ENCODE measurements at places on chromosomes 5 and 9. TPM values are rescaled to one million over a fixed set of nuclear protein-coding genes. Genes with fewer than 3 reads are reported as not detected.

AIF1L gene
- total RNA-seq, result 16.3 TPM

DNA sequence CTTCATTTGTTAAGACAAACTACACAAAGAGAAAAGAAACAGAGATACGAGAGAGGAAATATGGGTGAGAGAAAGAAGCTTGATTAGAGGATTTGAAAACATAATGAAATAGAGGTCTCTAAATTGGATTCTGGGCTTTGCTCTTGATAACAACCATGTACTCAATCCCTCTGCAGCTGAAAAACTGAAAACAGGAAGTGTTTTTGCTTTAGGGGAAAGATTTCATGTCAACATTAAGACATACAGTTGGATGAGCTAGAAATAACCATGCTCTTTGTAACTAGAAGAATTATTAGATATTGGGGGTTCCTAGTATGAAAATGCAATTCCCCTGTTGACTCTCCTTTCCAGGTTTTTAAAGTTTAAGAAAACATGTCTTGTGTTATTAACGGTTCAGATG lies 21.9 kb downstream of the CRHBP start:
- H3K36me3 ChIP-seq, result no peaks in the 10 kb centered on the region
- H3K27me3 ChIP-seq, result peaks cover 2% of the 10 kb centered on the region
- DNase-seq, result no peak
- H3K4me3 ChIP-seq, result no peak overlapping the region

DNA sequence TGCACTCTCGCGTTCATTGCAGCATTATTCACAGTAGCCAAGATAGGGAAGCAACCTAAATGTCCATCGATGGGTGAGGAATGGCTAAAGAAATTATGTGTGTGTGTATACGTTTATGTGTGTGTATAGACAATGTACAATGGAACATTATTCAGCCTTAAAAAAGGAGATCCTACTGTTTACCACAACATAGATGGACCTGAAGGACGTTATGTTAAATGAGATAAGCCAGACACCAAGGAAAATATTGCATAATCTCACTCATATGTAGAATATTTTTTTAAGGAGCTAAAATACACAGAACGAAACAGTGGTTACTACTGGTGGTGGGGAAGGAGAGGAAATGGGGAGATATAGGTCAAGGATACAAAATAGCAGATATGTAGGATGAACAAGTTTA lies 2.4 kb downstream of the KIF2A start:
- peak overlapping the region; percentile 96 for H3K4me3 ChIP-seq
- H3K27ac ChIP-seq, result no peak overlapping the region
- peaks cover 21% of the 10 kb centered on the region for H3K4me1 ChIP-seq
- no peak for DNase-seq
- peaks cover 4% of the 10 kb centered on the region for H3K36me3 ChIP-seq
- H3K27me3 ChIP-seq, result peaks cover 9% of the 10 kb centered on the region

DNA sequence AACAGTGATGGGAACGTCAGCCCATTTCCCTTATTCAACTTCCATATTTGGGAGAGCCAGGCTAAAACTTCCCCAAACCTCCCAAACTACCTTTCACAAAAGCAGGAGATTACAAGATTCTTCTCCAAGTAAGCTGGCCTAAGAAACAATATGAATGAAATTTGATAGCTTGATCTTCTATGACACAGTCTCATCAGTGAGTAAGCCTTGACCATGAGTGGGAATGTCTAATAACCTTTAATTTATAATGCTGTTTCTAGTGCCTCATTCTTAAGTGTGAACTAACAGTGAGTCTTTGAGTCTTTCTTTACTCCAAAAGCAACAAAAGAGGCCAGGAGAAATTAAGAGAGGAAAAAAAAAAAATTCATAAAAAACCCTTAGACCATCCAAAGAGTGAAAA lies 1379.9 kb downstream of the EFNA5 start:
- no peaks in the 10 kb centered on the region for H3K36me3 ChIP-seq
- no peak overlapping the region for H3K27ac ChIP-seq
- no peak overlapping the region for H3K4me3 ChIP-seq
- DNase-seq, result no peak
- H3K27me3 ChIP-seq, result no peaks in the 10 kb centered on the region

- H3K27me3 ChIP-seq, result no peaks in the 10 kb centered on the region
- no peaks in the 10 kb centered on the region for H3K4me1 ChIP-seq
- DNase-seq, result no peak
Observed at GRCh38 chr5:168737066-168737465, 157.9 kb upstream of the PANK3 start.

DNA sequence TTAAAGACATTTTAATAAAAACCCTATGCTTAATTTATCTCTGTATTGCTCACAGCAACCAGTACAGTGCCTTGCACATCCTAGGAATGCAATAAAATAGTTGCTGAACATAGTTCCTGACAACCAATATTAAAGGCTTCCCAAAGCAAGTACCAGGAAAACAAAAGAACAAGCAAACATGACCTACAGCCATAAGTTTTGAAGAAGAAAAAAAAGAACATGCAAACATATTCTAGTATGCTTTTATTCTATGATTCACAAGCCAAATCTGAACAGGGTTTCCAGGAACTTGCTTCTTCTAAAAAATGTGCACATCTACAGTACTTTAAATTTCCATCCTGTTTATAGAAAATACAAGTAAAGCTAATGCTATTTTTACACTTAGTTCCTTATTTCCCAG lies 4.5 kb downstream of the CEMIP2 start:
- peaks cover 4% of the 10 kb centered on the region for H3K36me3 ChIP-seq
- no peak overlapping the region for H3K4me3 ChIP-seq
- H3K27ac ChIP-seq, result no peak overlapping the region
- peaks cover 3% of the 10 kb centered on the region for H3K27me3 ChIP-seq
- peaks cover 47% of the 10 kb centered on the region for H3K4me1 ChIP-seq

- H3K27me3 ChIP-seq, result peaks cover 2% of the 10 kb centered on the region
- no peak for DNase-seq
- H3K36me3 ChIP-seq, result no peaks in the 10 kb centered on the region
- no peaks in the 10 kb centered on the region for H3K4me1 ChIP-seq
- H3K4me3 ChIP-seq, result no peak overlapping the region
Observed at GRCh38 chr5:24161559-24161958, 483.2 kb downstream of the CDH10 start.

Data from endothelial cell (in vitro differentiated cells).